ENCODE measurements at places on chromosomes 6 and 20.

DNA sequence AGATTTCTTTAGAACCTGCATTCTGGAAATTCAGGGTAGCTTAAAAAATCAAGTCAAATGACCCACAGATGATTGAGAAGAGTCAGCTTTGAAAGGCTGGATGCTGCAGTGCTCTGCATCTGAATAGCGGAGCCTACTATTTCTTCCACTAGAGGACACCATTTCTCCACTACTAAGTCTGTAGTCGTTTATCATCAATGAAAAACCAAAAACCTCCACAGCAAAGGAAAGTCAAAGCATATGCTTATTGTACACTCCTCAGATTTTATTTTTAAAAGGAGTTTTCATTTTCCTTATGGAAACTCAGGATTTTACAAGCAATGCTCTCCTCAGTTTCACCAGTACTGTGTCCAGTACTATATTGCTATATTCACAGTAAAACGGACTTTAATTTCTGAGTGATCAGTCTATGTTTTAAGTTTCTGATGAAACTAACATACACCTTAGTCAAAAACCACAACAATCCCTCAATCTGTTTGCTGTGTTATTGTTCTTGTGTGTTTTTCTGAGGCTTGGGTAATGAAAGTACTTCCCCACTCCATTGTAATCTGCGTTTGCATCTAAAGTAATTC lies 50.5 kb upstream of the ENPP5 start:
- no peak for DNase-seq

DNA sequence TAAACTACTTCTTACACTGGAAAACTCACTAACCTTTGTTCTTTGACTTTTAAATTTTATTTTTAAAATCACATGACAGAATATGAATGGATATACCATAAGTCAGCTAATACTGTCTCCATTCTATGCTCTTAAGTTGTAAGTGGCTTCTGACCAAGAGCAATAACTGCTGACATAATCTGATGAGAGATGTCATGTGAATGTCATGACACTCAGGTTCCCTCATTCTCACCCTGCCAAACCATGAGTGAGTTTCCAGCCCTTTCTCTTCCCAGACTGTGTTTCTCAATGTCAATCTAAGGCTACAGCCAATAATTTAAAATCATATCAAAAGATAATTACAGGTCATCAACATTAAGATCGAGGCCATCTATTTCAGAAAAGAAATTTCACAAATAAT lies 39.7 kb downstream of the KIF16B start:
- no peak for DNase-seq

GRCh38 chr6:41638935-41639808 lies 904 bp downstream of the MDFI start:
- DNase-seq, result no peak

- no peak for DNase-seq
Measured at GRCh38 chr6:163867518-163868292, 453.2 kb downstream of the QKI start.

Data from activated CD8-positive, alpha-beta memory T cell treated with anti-CD3 and anti-CD28 coated beads for 48 hours (primary cell).